ENCODE measurements at places on chromosomes 16 and 17.

GRCh38 chr16:11094857-11095565 is 150.6 kb downstream of the CLEC16A start:
- H3K4me3 ChIP-seq: no peak overlapping the region
- H3K36me3 ChIP-seq: peaks cover 14% of the 10 kb centered on the region
- no peaks in the 10 kb centered on the region for H3K27me3 ChIP-seq
- DNase-seq: no peak
- peaks cover 24% of the 10 kb centered on the region for H3K4me1 ChIP-seq

DNA sequence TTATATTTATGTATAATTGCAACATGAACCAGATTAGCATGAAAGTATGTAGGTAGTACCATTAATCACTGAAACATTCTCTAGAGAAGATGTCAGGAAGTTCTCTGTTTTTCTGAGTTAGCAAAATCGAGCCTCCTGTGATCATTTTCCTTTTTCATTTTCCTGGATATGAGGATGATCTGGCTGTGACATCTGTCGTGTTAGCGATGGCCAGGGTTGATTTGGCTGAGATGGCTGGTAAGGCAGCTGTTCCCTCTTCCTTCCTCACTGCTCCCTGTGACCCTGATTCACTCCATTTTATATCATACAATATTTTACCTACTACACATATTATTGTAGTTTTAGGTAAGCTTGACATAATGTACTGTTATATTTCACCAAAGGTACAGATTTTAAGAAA is 10.3 kb downstream of the CNTNAP4 start:
- H3K36me3 ChIP-seq: no peaks in the 10 kb centered on the region
- no peak overlapping the region for H3K4me3 ChIP-seq
- H3K4me1 ChIP-seq: no peaks in the 10 kb centered on the region
- no peak for DNase-seq
- H3K27me3 ChIP-seq: no peaks in the 10 kb centered on the region
- H3K27ac ChIP-seq: no peak overlapping the region

- H3K36me3 ChIP-seq: peaks cover 19% of the 10 kb centered on the region
- peaks cover 63% of the 10 kb centered on the region for H3K4me1 ChIP-seq
- no peak for DNase-seq
- H3K27ac ChIP-seq: peak overlapping the region; percentile 90
Measured at GRCh38 chr16:27199736-27200135, 3.6 kb upstream of the KDM8 start.

DNA sequence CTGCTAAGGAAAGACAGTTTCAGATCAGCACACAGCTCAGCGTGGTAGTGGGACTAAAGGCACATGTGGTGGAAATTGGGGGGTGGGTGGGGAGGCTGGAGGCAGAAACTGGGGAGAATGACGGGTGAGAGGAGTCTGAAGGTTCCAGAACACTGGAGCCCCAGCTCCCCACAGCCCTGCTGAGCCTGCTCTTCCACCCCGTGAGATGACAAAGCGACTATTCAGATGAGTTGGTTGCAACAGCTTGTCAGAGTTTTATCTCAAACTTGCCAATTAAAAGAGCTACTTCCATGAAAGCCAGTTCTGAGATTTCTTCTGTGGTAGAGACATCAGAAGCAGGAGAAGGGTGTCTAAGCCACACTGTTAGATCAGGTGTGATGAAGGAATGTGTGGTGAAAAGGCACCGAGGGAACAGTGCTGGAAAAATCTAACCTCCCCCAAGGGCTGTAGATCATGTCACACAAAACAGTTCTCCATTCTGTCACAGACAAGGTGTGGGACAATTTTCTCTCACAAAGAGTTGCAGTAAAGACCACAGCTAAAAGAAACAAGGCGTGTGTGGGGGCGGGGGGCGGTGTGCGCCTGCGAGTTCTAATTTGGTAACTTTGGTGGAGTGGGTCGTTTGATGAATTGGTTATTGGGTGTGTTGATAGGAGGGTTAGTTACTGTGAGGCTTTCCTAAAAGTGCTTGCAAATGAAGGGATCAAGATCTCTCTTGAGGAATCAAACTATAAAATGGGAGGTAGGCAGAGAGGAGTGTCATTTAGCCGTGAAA is 39.0 kb downstream of the CCDC182 start:
- H3K4me3 ChIP-seq: no peak overlapping the region
- no peaks in the 10 kb centered on the region for H3K27me3 ChIP-seq
- DNase-seq: no peak
- H3K4me1 ChIP-seq: peaks cover 9% of the 10 kb centered on the region
- H3K36me3 ChIP-seq: no peaks in the 10 kb centered on the region

- peak within 1 kb of the TSS; percentile 68 for H3K27ac ChIP-seq
- H3K4me1 ChIP-seq: peaks cover 22% of the 10 kb centered on the region
- H3K36me3 ChIP-seq: peaks cover 28% of the 10 kb centered on the region
Measured at GRCh38 chr17:50129728-50130558, at the start of gene SAMD14. Gene SAMD14, minus strand, starts transcription at chr17:50130160. Its CDS starts 5,201 bp downstream, at chr17:50124959.

DNA sequence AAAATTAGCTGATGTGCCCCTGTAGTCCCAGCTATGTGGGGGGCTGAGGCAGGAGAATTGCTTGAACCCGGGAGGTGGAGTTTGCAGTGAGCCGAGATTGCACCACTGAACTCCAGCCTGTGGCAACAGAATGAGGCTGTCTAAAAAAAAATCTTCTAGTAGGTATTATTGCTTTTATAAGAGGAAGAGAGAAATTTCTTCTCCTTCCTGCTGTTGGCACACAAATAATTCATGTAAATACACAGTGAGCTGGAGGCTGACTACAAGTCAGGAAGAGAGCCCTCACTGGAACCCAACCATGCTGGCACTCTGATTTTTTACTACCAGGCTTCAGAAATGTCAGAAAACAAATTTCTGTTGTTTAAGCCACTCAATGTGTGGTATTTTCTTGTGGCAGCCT is 6.7 kb downstream of the PRDM7 start:
- no peaks in the 10 kb centered on the region for H3K4me1 ChIP-seq
- H3K36me3 ChIP-seq: no peaks in the 10 kb centered on the region
- H3K4me3 ChIP-seq: no peak overlapping the region
- peaks cover 36% of the 10 kb centered on the region for H3K27me3 ChIP-seq
- no peak for DNase-seq

- H3K4me3 ChIP-seq: no peak overlapping the region
- H3K27me3 ChIP-seq: no peaks in the 10 kb centered on the region
- DNase-seq: no peak
- no peak overlapping the region for H3K27ac ChIP-seq
Measured at GRCh38 chr16:61544165-61544564, 492.1 kb downstream of the CDH8 start.

DNA sequence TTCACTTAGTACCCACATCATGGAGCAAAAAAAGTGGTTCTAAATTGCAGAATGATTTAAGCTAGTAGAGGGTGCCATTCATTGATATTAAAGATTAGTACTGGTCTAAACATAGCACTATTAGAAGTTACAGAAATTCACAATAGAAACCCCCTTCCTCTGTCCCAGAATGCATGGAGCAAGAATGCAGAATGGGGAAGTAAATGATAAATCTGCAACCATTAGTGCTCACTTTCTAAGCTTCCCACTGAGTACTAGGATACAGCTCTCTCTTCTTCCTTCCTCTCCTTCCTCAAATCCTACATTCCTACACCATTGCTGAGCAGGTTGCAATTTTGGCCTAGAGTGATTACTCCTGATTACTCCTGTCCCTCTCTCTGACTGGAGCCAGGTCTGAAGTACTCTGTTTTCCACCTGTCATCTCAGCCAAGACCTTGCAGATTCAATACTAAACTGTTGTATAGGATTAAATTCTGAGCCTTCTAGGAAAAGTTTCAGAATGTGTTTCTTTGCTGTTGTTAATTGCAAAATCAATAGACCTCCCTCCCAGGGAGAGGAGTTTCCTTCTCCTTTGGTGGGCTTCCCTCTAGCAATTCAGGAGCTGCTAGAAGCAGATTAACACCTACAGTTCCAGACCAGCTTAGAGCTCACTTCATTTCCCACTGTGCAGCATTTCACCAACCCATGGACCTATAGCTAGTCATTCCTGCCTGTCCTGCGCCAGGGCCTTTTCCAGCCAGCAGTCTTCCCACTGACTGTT is 165.5 kb upstream of the TBX2 start:
- H3K36me3 ChIP-seq: no peaks in the 10 kb centered on the region
- H3K4me1 ChIP-seq: peaks cover 3% of the 10 kb centered on the region
- H3K4me3 ChIP-seq: no peak overlapping the region
- no peaks in the 10 kb centered on the region for H3K27me3 ChIP-seq
- DNase-seq: no peak

GRCh38 chr16:9275377-9275776 is 183.9 kb downstream of the HAPSTR1 start:
- no peak overlapping the region for H3K27ac ChIP-seq
- H3K36me3 ChIP-seq: no peaks in the 10 kb centered on the region
- no peaks in the 10 kb centered on the region for H3K4me1 ChIP-seq
- no peak for DNase-seq
- H3K4me3 ChIP-seq: no peak overlapping the region

DNA sequence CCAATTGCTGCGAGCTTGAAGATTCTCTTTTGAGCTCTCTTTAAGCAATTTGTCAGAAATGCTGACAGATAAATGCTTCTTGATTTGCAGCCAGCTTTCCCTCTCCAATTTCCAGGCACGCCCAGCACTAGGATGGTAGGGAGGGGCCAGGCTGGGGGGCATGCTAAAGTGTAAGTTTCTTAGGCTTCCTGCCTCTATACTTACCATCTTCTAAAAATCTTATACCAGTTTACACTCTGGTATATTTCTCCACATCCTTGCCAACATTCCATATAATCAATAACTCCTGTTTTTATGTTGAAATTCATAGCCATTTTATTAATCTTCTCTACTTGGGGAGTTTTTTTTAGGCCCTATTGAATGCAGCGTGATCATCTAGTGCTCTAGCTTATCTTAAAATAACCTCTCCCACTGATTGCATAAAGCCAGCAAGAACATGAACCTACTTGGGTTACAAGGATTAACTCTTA is 17.5 kb downstream of the ACSF2 start:
- peaks cover 4% of the 10 kb centered on the region for H3K4me1 ChIP-seq
- H3K36me3 ChIP-seq: peaks cover 13% of the 10 kb centered on the region
- H3K27ac ChIP-seq: no peak overlapping the region
- H3K4me3 ChIP-seq: no peak overlapping the region
- H3K27me3 ChIP-seq: no peaks in the 10 kb centered on the region

DNA sequence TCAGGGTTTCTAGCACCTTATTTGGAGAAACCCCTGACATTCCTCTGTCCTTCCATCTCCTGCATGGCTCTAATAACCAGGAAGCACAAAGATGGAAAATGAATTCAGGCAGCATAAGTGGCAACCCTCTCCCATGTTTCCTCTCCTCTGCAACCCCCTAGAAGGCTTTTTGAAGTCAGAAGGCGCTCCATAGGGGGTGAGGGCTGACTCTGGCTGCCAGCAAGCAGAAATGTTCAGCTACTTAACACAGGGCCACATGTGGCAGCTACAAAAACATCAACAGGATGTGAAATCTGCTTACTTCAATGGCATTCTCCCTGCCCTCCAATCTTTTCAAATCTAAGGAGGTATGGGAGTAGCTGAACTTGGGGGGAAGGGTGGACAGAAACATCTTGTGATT is 55.2 kb upstream of the IRX5 start:
- no peak for DNase-seq
- H3K4me3 ChIP-seq: no peak overlapping the region
- H3K36me3 ChIP-seq: peaks cover 2% of the 10 kb centered on the region
- H3K4me1 ChIP-seq: no peaks in the 10 kb centered on the region
- no peak overlapping the region for H3K27ac ChIP-seq

- no peak for DNase-seq
- peak overlapping the region; percentile 8 for H3K4me3 ChIP-seq
- H3K27me3 ChIP-seq: no peaks in the 10 kb centered on the region
Measured at GRCh38 chr16:4529085-4530060, 9.2 kb downstream of the CDIP1 start.

DNA sequence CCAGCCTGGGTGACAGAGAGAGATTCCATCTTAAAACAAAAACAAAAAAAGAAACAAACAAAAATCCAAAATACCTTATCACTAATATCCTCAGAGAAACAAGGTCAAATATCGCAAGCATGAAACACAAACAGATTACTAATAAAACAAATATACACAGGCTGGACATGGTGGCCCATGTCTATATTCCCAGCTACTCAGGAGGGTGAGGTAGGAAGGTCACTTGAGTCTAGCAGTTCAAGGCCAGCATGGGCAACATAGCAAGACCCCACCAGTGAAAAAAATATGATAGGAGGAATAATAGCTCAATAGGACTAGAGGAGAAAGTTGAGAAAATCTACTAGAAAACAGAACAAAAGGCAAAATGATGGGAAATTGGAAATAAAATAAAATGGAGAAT is 6.9 kb upstream of the ALOX15B start:
- DNase-seq: no peak
- H3K27me3 ChIP-seq: peaks cover 67% of the 10 kb centered on the region
- no peak overlapping the region for H3K4me3 ChIP-seq
- H3K36me3 ChIP-seq: no peaks in the 10 kb centered on the region

GRCh38 chr17:9044772-9045463 is 23.6 kb downstream of the NTN1 start:
- peaks cover 60% of the 10 kb centered on the region for H3K27me3 ChIP-seq
- H3K4me1 ChIP-seq: no peaks in the 10 kb centered on the region
- H3K27ac ChIP-seq: no peak overlapping the region
- no peak for DNase-seq
- H3K4me3 ChIP-seq: no peak overlapping the region

DNA sequence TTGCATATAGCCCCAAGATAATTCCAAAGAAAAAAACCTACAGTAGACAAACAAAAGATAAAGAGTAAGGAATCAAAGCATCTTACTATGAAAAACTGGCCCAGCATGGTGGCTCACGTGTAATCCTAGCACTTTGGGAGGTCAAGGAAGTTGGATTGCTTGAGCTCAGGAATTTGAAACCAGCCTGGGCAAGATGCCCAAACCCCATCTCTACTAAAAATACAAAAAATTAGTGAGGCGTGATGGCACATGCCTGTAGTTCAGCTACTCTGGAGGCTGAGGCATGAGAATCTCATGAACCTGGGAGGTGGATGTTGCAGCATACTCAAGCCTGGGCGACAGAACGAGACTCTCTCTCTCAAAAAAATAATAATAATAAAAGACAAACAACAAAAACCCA is 764.7 kb upstream of the KIF2B start:
- no peak for DNase-seq
- H3K27ac ChIP-seq: no peak overlapping the region
- H3K4me1 ChIP-seq: no peaks in the 10 kb centered on the region
- H3K27me3 ChIP-seq: no peaks in the 10 kb centered on the region
- H3K4me3 ChIP-seq: no peak overlapping the region

DNA sequence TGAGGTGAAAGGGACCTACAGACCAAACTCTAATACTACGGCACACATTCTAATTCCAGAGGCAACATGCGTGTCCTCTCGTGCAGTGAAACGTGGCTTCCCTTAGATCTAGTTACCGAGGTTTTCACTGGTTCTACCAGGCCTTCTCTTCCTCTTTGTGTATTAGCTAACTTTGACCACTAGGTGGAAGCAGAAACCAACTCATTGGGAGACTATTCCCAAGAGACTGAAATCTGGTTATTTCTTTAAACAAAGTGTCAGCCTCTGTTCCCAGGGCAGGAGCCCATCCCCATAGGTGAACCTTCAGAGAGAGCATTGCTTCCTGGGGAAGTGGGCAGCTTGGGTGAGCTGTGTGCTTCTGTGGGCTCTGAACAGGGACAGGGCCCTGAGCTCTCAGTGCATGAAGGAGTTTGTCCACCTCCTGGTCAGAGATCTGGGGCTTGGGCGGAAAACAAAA is 19.7 kb upstream of the RCVRN start:
- peak overlapping the region; percentile 17 for H3K27ac ChIP-seq
- peak; percentile 35 for DNase-seq
- no peaks in the 10 kb centered on the region for H3K27me3 ChIP-seq
- H3K4me1 ChIP-seq: peaks cover 5% of the 10 kb centered on the region
- peaks cover 7% of the 10 kb centered on the region for H3K36me3 ChIP-seq

Data from effector memory CD8-positive, alpha-beta T cell (primary cell).